ENCODE measurements at places on chromosomes 16 and 17. TPM values are rescaled to one million over a fixed set of nuclear protein-coding genes. Genes with fewer than 3 reads are reported as not detected.

MYH11 gene
- total RNA-seq: not detected

HOXB5 gene
- total RNA-seq: 6.4 TPM

SLFN14 gene
- total RNA-seq: not detected

DNA sequence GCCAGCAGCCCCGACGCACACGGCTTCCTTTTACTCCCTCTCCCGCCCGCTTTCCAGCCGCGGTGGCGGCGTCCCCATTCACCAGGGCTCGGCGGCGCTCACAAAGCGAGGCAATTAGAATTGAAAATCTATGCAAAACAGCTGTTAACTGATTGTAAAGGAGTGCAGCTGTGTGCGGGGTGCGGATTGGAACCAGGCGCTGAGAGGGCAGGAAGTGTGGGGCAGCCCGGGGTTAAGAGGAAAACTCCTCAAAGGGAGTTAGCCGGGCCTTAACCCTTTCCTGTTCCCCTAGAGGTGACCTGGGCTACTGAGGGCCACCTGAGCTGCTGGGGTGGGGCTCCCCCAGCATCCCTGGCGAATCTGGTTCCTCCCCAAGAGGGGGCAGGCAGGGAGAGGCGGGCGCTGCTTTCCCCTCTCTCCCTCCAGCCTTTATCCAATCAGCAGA is 5.8 kb upstream of the GSE1 start:
- peak overlapping the region; percentile 73 for H3K27ac ChIP-seq
- peak; percentile 85 for DNase-seq
- H3K4me3 ChIP-seq: peak overlapping the region; percentile 14
- no peaks in the 10 kb centered on the region for H3K36me3 ChIP-seq
- no peaks in the 10 kb centered on the region for H3K27me3 ChIP-seq

DNA sequence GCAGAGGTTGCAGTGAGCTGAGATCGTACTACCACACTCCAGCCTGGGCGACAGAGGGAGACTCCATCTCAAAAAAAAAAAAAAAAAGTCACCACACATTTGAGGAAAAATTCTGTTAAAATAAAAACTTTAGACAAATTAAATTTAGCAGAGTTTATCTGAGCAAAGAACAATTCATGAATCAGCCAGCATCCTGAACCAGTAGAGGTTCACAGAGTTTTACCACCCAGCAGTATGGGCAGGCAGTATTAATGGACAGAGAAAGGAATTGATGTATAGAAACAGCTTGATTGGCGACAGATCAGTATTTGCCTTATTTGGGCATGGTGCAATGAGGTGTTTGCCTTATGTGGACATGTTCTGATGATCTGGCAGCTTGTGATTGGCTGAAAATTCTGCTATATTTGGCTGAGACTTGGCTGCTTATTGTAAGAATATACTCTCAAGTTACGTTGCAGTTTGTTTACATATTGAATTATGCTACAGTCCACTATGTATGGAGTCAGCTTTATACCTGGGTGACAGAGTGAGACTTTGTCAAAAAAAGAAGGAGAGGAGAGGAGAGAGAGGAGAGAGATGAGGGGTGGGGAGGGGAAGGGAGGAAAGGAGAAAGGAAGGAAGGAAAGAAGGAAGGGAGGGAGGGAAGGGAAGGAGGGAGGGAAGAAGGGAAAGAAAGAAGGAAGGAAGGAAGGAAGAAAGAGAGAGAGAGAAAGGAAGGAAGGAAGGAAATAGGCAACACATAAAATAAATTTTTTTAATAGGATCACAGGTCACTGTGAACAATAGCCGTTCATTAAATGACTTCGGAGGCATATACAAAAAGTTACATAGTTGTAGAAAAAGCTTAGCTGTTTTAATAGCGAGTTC is 14.6 kb downstream of the ABCC3 start:
- H3K27ac ChIP-seq: peak overlapping the region; percentile 40
- no peak overlapping the region for H3K4me3 ChIP-seq
- DNase-seq: peak; percentile 52
- H3K36me3 ChIP-seq: no peaks in the 10 kb centered on the region
- H3K27me3 ChIP-seq: no peaks in the 10 kb centered on the region

DNA sequence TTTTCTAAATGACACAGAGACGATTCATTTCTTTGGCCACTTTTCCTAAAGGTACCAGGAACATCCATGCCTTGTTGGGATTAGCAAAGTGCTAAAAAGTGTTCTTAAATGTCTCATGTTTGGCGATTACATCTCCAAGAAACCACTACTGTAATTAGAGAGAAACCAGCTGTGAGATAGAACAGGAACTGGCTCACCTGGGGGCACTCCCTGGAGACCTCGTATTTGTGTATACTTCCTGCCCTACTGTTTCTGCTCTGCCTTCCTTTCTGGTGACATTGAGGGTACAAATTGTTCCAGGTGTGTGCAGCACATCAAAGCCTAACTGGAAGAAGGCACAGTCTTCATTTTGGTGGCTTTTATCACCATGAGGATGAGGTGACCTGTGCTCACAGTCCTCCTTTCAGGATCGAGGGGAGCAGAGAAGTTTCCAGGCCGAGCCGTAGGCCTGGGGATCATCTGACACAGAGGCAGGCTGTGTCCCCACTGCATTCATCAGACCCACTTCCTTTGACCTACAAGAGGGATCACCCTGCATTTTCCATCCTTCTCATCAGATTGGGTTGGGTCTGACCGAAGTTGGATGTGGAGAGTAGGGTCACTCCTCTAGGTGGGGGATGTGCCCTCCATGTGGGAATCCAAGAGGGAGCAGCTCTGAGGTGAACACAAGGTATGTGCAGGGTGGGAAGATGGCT is 23.7 kb downstream of the CCL4 start:
- H3K4me1 ChIP-seq: no peaks in the 10 kb centered on the region
- H3K27me3 ChIP-seq: no peaks in the 10 kb centered on the region
- H3K4me3 ChIP-seq: no peak overlapping the region
- no peak overlapping the region for H3K27ac ChIP-seq
- no peak for DNase-seq

Measured in A673 (cell line).